ENCODE measurements at places on chromosomes 3 and 15.

GRCh38 chr3:37096975-37097374 lies 77.4 kb downstream of the LRRFIP2 start:
- DNase-seq, result no peak

- no peak for DNase-seq
Observed at GRCh38 chr15:67685008-67685599, 140.2 kb upstream of the SKOR1 start.

GRCh38 chr15:64743691-64744090 lies 31.7 kb downstream of the RBPMS2 start:
- no peak for DNase-seq

DNA sequence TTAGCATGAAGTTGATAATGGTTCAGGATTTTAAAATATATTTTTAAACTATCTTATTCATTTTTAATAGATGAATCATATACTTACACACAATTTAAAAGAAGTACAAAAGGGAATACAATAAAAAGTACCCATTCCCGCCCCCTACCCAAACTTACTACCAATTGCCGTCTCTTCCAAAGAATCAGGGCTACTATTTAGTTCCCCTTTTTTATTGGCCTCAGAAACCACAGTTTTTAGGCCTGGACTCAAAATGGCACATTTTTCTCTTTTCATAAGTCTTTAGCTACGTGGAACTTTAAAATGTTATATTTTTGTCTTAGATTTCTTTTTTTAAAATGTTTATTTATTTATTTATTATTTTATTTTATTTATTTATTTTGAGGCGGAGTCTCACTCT lies 18.0 kb downstream of the LRRK1 start:
- DNase-seq, result no peak

DNA sequence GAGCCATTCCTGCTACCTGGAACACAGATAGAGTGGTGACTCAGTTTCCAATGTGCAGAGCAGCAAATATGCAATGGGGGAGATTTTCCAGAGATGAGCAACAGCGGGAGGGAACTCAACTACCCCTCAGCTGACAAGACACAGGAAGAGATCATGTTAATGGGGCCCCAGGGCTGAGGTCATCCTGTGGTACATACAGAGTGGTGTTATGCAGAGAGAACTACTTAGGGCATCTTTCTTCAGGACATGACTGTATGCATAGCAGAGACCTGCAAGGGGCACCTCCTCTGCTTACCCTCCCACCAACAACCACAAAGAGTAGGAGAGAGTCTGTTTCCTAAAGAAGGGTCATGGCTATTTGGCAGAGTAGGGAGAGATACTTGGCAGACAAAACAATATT lies 6.8 kb upstream of the TBC1D5 start:
- no peak for DNase-seq

DNA sequence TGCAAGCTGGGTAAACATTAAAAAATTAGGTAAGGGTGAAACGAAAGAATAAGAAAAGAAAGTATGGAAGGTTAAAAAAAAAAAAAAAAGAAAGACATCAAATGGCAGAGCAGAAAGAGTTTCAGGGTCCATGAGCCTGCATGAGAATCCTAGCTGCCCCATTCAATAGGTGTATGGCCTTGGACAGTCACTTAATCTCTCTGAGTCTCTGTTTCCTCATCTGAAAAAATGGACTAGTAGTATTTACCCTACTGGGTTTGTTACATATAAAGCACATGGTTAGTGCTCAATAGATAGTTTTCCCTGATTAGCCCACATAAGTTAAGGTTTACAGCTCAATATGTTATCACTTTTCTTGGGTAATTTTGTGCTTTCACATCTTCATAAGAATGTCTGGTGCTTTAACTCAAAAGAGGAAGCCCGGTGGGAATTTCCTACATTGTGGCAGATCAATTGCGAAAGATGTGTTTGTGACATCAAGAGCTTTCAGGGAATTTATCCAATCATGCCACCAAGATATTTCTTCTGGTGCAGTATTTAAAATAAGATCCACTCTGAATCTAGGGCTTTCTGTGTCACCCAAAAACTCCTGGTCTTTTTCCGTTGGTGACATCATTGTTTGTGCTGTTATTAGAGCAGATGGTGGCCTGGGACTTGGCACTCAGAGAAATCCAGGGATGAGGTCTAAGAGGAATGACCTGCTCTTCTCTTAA lies 57.2 kb upstream of the UBE2E1 start:
- DNase-seq, result no peak

DNA sequence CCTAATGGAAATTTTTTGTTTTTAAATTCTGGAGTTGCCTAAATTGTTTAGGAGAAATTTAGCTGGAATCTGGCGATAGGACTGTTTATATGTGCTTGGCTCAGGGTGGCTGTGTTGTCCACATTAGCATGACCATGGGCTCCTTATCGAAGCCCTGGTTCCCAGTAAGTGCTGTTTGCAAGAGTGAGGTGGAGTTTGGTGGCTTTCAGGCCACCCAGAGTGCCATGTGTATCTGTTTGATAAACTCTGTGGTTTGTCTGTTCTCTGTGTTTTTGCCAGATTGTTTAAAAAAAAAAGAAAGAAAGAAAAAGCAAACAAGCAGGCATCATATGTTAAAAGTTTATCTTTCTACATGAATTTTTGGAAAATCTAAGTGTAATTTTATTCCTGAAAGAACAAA lies 51.5 kb downstream of the PLCL2 start:
- DNase-seq, result no peak

DNA sequence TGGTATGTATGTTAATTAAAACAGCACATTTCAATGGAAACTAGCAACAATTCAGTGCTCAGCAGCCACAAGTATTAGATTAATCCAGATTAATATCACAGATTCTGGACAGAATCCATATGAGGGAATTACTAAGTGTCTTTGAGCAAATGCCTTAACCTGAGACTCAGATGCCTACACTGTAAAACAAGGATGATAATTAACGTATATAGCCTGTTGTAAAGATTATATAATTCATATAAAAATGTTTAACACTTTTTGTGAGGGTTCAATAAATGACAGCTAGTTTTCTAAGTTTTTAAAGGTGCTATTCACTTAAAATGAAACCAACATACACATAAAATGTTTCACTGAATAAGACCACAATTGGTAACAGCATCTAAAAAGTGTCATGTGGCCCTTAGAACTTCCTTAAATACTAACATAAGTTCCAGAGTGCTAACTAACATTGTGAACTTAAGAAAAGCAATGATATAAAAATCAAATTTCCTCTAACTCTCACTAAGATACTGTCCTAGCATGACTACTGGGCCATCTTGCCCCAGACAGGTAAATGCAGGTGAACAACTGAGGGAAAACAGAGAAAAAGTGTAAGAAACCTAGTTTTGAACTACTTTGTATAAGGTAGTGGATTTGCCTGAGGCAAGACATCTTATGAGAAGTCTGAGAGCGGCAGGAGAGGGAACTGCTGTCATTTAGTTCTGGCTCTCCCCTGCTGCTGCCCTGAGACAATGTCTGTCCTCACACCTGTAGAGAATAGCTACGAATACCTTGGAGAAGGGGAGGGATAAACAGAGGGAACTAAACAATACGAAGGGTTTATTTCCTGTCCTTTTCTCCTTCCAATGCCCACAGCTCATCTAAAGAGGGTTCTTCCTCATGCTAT lies 151.3 kb downstream of the ADAM10 start:
- no peak for DNase-seq

DNA sequence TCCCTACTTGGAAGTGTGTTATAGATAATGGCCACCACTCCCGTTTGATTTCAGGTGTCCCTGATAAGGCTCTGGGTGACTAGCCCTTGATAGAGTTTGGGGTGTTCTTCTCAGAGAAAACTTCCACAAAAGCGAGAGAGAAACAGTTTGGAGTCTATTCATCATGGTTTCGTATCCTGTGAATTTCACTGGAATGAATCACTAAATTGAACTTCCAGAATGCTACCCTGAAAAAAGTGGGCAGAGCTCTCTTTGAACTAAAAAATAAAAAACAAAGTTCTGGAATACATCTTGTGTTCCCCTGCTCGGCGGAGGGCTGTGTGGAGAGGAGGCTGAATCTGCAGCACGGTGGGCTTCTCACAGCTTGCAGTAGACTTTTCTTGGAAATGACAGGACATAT lies 52.8 kb upstream of the FAM98B start:
- no peak for DNase-seq

DNA sequence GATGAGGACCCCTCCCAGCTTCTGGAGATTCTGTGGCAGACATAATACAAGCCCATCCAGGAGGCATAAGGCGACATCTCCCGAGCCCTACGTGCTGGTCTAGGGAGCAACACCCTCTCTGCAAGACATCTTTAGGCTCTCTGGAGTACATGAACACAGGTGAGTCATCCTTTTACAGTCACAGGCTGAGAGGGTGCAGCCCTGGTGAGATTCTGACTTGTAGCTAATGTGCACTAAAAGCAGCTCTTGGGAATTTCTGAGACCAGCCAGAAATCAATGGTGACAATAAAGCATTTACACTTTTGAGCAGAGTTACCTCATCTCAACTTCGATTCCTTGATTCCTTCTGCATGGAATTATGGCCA lies 131.1 kb downstream of the XXYLT1 start:
- DNase-seq, result no peak

DNA sequence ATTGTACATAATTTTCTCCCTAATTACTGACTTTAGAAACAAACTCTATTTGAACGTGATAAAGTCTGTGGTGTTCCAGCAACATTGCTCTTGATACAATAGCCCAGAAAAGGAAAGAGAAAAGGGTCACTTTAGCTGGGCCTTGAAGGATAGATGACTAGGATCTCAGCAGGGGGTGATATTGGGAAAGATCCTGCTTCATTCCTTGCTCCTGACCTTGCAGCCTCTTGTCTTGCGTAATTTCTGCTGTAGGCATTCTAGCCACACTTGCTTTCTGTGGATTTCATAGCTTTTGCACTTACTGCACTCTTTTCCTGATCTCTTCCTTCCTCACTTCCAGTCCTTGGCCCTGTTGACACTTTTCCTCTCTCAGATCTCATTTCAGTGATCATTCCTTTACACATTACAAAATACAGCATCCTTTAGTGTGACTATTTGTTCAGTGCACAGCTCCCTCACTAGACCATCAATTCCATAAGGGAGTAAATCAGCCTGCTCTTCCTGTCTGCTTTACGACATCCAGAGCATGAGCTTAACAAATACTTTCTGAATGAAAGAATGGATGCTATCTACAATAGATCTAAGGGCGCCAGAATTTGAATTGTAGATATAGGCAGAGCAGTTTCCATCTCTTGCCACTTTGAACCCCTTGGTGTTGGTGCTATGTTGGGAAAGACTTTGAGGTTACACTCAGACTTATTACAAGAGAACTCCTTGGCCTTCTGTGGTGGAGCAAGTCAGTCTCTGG lies 559.6 kb upstream of the MDFIC2 start:
- no peak for DNase-seq

- no peak for DNase-seq
Observed at GRCh38 chr3:151197981-151198767, 4.8 kb downstream of the GPR171 start.

DNA sequence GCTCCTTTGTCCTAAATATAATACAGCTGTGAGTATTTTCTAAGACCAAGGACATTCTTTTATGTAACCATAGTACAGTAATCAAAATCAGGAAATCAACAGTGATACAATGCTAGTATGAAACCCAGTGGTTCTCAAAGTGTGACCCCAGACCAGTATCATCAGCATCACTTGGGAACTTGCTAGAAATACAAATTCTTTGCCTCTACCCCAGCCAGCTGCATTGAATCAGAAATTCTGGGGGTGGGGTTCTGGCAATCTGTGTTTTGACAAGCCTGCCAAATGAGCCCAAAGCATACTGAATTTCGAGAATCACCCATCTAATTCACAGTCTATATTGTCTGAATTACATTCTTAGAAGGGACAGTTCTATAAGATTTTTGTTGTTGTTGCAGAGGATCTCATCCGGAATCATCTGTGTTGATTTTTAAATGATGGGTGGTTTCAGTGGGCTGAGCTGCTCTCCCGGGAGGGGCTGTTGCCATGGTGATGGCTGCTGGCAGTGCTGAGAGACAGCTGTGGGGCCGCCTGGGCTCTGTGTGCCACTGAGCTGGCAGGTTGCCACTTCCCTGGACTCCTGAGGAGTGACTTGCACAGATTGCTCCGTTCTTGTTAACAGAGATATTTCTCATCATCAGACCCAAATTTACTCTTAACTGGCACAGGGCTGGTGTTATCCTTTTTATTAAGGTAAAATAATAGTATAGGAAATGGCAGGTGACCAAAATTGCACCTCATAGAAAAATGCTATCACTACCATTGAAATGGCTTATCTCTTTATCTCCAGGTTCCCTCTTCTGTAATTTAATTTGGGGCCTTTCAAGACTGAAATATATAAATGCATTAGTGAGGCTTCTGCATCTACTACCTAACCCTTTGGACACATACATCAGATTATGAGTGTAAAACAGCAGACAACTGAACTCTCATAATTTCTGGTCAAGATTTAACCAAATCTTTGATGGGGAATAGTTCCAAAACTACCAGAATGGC lies 56.5 kb downstream of the NEK11 start:
- peak; percentile 52 for DNase-seq

DNA sequence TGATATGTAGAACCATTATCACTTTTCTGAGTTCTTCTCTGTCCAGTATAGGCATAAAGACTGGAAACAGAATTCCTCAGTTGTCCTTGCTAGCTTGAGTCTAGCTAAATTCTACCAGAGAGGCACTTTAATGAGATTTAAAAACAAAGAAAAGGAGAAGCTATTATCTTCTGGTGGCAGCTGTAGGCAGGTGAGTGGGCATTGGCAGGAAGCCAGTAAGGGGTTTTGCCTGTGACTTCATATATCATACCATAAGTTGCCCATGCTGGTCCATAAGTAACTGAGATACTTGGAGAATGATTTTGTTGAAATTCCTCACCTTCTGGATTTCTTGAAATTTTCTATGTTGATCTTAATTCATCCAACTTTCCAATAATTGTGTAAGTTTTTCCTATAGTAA lies 402.3 kb upstream of the TGFBR2 start:
- DNase-seq, result no peak

DNA sequence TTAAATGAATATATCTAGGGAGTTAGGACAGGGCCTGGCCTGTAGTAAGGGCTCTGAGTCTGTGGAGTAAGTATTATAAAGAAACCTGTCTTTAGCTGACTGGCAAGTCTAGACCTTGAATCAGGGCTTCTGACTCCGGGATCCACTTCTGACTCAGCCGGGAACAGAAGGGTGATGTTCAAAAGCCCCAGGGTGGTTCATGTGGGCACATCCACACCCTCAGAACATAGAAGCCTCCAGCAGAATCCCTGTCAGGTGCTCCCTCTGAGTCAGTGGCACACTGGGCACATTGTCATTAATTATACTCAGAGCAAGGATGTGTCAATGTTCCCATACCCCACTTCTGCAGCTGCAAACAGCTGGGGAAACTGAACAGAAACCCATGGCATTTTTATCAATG lies 26.7 kb upstream of the SNRK start:
- no peak for DNase-seq

DNA sequence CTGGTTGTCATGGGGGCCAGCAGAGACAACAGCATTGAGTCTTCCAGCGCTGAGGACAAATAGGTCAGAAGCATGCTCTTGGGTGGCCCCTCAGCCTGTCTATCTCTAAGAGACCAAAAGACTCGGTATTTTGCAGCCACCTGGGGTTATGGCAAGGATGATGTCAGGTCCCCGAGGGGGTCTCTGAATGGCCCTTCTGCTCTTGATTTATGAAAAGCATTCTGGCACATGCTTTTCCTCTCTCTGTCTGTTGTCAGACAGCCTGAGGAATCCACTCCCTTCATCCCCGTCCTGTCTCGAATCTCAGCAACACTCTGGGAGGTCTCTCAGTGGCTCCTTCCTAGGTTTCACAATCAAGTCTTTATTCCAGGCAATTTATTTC lies 156.6 kb upstream of the RGMA start:
- DNase-seq, result no peak
